K562 (cell line): ENCODE measurements at places on chromosomes 4 and X. TPM values are rescaled to one million over a fixed set of nuclear protein-coding genes. Genes with fewer than 3 reads are reported as not detected.

The SOWAHB gene
- polyA plus RNA-seq, result not detected in 2 replicates

The GYPB gene
- 65.8 and 69.9 TPM in 2 replicates for polyA plus RNA-seq

The PLP2 gene
- 63.0 and 96.3 TPM in 2 replicates for polyA plus RNA-seq

The BEX1 gene
- not detected in 2 replicates for polyA plus RNA-seq

The SRPX2 gene
- not detected in 2 replicates for polyA plus RNA-seq

The DMRTC1 gene
- polyA plus RNA-seq, result not detected in 2 replicates

The WFS1 gene
- polyA plus RNA-seq, result not detected in 2 replicates

The APEX2 gene
- polyA plus RNA-seq, result 27.0 and 31.3 TPM in 2 replicates

The RHOXF2 gene
- polyA plus RNA-seq, result 173 and 179 TPM in 2 replicates

The MAGEA1 gene
- 51.0 and 51.9 TPM in 2 replicates for polyA plus RNA-seq

The CFI gene
- polyA plus RNA-seq, result 0.46 and 0.72 TPM in 2 replicates

The GIMD1 gene
- not detected in 2 replicates for polyA plus RNA-seq

The FRMPD4 gene
- not detected in 2 replicates for polyA plus RNA-seq

The HSFX2 gene
- polyA plus RNA-seq, result not detected in 2 replicates

The JADE3 gene
- polyA plus RNA-seq, result 3.6 and 3.8 TPM in 2 replicates

The CSN1S1 gene
- polyA plus RNA-seq, result not detected in 2 replicates

The MAGED4 gene
- not detected in 2 replicates for polyA plus RNA-seq

The FGFR3 gene
- polyA plus RNA-seq, result 48.9 and 51.5 TPM in 2 replicates

The SSX2B gene
- polyA plus RNA-seq, result 59.2 and 70.2 TPM in 2 replicates

The PHOX2B gene
- polyA plus RNA-seq, result not detected in 2 replicates

The CTAG1A gene
- not detected in 2 replicates for polyA plus RNA-seq

The ENPEP gene
- 0.01 TPM in 1 of 2 replicates, not detected in the other for polyA plus RNA-seq

The AFM gene
- polyA plus RNA-seq, result 0.13 TPM in 1 of 2 replicates, not detected in the other

The ARR3 gene
- not detected in 2 replicates for polyA plus RNA-seq

The LANCL3 gene
- 0.20 and 0.41 TPM in 2 replicates for polyA plus RNA-seq

The FOXR2 gene
- polyA plus RNA-seq, result 0.09 and 0.27 TPM in 2 replicates

The ARHGEF6 gene
- polyA plus RNA-seq, result 13.3 and 14.1 TPM in 2 replicates

The CHRDL1 gene
- not detected in 2 replicates for polyA plus RNA-seq

The TSPAN7 gene
- polyA plus RNA-seq, result 0.07 TPM in 1 of 2 replicates, not detected in the other

The SOX3 gene
- not detected in 2 replicates for polyA plus RNA-seq

The PFKFB1 gene
- 0.08 TPM in 1 of 2 replicates, not detected in the other for polyA plus RNA-seq

The NFKB1 gene
- 8.2 and 8.5 TPM in 2 replicates for polyA plus RNA-seq
